Right lung (tissue), 10 donors: ENCODE measurements at places on chromosomes 1 and 21.

- no peak for DNase-seq
These were observed 447 bp downstream of the RUNX3 start for GRCh38 chr1:24929398-24930259.

DNA sequence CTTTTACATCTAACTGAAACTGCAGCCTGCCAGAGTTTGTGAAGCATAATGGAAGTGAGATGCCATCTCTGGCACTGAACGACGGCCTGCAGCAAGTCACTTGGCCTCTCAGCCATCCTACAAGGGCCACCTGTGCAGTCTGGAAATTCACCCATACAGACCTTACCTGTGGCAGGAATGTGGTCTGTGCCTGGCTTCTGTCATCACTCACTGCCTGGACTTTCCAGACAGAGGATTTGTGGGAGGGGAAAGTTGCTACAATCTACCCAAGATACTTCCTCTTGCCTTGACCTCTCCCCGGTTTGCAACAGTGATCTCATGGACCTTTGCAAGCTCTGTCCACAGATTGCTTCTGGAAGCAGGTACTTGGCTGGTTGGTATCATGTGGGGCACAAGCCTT lies 58.4 kb upstream of the ATP1B1 start:
- DNase-seq, result no peak

- DNase-seq, result no peak
These were observed 157.3 kb upstream of the VAMP3 start for GRCh38 chr1:7613851-7614205.

DNA sequence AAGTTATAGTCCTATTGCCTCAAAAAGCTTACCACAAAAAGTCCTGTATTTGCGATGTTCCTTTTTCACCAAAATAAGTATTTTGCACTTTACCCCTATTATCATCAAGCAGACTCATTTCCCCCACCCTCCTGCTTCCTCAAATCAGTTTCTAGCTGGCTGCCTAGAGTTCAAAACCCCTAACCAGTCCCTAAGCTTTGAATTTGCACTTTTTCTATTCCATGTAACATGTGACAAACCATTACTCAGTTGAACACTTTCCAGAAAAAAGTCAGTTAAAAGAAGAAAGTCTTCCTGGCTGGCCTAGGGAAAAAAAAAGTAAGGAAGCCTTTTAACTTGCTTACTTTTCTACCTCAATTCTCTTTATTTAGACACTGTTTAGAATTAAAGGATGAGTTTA lies 8.2 kb downstream of the CEP170 start:
- DNase-seq, result no peak

- DNase-seq, result no peak
These were observed 149.2 kb upstream of the FOXD3 start for GRCh38 chr1:63173161-63173560.

- DNase-seq, result no peak
These were observed 39.4 kb downstream of the SLC2A7 start for GRCh38 chr1:8986814-8987190.

DNA sequence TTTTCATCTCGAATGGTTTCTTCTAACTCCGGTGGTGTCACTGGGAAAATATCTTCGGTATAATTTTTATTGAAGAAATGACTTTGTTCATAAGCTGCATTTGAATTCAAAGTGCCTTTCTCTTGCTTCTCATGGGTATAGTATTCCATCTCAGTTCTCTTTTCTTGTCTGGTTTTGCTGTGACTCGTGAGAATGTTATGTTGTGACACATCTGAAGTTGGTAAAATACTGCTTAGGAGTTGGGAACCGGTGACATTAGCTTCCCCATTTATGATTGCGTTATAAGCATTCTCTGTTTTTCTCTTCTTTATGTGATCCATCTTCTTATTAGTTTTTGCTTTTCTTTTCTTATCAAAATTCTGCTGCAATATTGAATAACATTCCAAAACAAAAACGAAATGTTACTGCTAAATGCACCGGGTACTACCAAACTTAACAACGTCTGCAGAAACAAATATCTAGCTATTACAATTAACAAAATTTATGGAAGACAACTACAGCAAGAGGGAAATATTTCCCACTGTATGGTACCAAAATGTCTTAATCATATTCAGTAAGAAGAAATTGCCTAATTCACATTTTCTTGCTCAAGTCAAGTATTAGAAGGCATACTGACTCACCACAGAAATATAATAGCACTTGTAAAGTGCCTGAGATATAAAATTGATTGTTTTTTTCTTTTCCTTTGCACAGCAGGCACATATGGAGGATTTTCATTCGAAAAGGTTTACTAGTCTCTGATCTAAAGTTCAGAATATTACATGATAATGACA lies 15.5 kb downstream of the LRIF1 start:
- DNase-seq, result no peak

DNA sequence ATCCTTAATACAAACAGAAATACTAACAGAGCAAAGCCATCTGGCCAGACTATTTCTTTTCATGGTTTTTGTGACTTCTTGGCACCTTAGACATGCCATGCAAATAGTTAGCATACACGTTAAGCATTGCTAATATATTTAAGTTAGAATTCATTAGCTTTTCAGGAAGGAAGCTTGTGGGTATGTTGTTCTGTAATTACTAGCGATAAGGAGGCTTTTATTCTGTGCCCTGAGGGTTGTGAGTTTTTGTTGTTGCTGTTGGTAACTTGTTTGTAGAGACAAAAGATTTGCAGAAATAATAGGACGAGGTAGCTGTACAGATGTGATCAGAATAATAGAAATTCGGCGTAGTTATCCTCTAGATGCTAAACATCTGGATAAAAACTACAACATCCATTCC lies 305.3 kb downstream of the TM2D1 start:
- DNase-seq, result no peak

DNA sequence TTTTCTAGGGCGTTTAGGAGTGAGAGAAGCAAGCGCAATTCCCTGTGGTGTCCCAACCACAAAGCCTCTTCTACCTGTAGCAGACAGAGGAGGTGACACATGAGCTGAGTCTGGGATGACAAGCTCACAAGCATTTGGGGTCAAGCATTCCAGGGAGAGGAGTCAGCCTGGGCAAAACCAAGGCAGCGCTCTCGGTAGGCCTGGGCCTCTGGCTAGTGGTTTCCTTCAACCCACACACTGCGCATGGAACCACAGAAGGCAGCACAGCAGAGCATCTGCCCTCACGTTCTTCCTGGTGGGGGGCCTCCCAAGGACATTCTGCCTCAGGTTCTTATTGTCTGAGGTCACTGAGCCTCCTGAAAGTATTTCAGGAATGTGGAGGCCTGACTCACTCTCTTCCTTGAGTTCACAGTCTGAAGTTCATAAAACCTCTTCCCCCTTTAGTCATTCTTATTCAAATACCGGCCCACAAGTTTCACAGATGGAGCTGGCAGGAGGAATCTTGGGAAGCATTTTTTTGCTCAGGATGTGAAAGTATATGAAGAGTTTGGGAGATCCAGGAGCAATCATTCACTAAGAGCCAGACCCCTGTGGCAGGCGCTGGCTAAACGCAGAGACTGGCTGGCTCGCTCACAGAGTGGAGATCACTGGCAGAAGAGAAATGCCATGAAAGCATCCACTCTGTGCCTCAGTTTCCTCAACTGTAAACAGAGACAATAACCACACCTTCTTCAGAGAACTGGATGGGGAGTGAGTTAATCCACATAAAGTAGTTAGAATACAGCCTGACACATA lies 26.8 kb downstream of the CCN1 start:
- DNase-seq, result no peak

DNA sequence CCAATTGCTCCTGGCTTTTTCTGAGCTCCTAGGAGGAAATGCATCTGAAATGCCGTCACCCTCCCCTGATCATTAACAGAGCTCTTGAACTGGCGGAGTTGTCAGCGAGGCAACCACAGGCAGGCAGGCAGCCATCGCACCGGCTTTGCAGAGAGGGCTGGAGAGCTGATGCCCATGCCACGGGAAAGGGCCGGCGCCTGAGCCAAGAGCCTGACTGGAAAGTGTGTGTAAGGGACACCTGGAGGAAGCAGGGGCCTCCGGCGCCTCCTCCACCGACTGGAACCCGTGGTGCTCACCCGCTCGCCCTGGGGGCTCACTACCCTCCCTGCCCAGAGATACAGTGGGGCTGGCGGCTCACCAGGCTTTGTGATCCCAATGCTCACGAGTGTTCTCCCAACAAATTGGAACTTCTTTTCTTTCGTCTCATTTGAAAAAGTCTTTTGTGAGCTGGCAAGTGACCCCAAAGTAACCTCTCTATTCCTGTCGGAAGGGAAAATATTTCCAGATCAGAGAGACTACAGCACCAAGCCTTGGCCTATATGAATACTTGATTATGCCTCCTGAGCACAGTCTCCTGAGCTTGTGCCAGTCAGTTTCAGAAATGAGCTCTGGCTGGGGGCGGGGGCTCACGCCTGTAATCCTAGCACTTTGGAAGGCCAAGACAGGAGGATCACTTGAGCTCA lies 97.7 kb upstream of the SLC25A33 start:
- DNase-seq, result no peak

DNA sequence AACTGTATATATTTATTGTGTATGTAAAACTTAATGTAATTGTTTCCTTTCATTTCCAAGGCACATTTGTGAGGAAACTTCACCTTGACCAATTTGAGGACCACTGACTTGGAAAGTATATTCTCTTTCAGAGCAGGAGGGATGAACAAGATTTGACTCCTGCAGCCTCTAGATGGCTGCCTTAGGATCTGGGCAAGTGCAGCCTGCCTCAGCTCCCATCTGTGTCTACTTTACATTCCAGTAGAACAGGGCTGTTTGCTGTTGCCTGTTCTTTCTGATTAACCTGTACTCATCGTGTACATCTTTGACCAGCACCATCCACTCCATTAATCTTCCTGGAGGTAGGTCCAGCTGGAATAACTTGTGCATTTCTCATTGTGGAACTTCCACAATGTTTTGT lies 312.8 kb downstream of the HLX start:
- no peak for DNase-seq

DNA sequence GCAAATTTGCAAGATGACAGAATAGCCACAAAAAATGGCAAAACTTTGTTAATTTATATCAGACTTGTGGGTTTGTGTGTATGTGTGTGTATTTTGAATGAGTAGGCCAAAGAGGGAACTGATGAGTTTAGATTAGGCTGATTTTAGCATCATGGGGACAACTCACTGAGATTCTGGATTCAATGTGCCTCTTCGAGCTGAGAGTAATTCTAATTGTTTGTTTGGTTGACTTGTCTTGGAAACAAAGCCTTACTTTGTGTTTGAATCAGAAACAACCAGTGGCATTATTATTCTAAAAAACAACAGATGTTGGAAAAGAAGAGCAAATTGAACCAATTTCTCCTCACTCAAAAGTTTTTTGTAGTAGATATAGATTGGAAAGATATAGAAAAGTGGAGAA lies 40.5 kb upstream of the C21orf91 start:
- no peak for DNase-seq

DNA sequence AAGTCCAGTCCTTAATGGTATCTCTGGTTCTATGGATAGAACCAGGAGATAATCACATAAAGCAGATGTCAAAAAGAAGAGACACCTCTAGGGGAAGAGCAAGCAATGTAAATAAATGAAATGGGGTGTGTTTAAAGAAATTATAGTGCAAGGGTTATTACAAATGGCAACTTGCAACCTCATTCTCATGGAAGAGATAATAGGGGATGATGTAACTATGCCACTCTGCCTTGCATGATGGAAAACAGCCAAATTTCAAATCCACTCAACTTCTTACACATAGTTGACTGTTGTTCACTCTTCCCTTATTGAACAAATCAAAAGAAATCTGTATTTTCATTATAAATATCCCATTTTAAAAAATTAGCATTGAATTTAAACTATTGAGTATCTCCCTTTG lies 274.0 kb upstream of the TMPRSS15 start:
- DNase-seq, result no peak

- DNase-seq, result no peak
These were observed 70.1 kb upstream of the LRRC7 start for GRCh38 chr1:69497441-69498221.

- no peak for DNase-seq
These were observed 65.9 kb downstream of the SLC66A1 start for GRCh38 chr1:19377812-19378718.

GRCh38 chr21:32523988-32524719 lies 61.2 kb downstream of the TCP10L start:
- DNase-seq, result no peak

DNA sequence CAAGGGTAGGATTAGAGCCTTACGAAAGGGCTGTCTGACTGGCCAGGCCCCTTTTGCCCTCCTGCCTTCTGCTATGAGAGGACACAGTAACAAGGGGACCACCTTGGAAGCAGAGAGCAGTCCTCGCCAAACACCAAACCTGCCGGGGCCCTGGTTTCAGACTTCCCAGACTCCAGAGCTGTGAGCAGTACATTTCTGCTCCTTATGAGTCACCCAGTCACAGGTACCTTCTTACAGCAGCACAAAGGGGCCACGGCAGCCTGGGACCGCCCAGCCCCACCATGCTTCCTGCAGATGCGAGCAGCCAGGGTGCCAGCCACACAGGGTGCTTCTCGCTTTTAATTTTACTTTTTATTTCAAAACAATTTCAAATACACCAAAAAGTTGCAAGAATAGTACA lies 17.2 kb upstream of the POFUT2 start:
- no peak for DNase-seq

- no peak for DNase-seq
These were observed 306.3 kb upstream of the DUSP10 start for GRCh38 chr1:222048094-222048595.

DNA sequence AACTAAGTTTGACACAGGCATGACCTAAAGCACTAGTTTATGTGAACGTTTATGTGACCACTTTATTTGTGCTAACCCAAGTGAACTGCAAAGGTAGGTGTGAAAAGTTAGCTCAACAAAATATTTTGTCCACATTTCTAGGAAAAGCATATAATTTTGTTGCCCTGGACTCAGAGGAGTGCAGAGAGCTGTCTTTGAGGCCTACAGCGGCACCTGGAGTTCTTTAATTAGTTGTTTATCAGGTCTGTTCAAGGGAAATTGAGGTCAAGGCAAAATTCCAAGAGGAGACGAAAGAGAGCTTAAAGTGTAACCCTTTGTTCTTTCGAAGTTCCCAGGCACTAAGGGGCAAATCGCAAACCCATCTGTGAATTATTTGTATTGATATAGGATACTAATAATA lies 1.3 kb downstream of the GIPC2 start:
- DNase-seq, result no peak

DNA sequence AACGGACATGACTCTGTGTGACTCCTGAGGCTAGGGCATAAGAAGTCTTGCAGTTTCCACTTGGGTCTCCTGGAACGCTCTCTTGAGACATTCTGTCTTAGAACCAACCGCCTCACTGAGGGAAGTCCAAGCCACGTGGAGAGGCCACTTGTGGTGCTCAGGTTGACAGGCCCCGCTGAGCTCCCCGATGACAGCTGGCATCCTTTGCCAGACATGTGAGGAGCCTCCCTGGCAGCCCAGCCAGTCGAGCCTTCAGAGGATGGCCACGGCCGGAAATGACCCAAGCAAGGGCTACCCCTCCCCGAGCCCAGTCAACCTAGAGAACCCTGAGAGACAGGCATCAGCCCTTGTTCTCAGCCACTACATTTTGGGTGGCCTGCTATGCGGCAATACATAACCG lies 20.7 kb downstream of the PLEKHA6 start:
- no peak for DNase-seq

GRCh38 chr1:11741919-11742558 lies 6.1 kb downstream of the AGTRAP start:
- DNase-seq, result no peak

GRCh38 chr1:212622906-212623305 lies 14.3 kb downstream of the ATF3 start:
- no peak for DNase-seq

GRCh38 chr21:42421018-42421793 lies 17.5 kb downstream of the UBASH3A start:
- no peak for DNase-seq
